Inflammatory macrophage treated with lipopolysaccharide for 4 hours (primary cell): ENCODE measurements at places on chromosomes 11 and 22.

DNA sequence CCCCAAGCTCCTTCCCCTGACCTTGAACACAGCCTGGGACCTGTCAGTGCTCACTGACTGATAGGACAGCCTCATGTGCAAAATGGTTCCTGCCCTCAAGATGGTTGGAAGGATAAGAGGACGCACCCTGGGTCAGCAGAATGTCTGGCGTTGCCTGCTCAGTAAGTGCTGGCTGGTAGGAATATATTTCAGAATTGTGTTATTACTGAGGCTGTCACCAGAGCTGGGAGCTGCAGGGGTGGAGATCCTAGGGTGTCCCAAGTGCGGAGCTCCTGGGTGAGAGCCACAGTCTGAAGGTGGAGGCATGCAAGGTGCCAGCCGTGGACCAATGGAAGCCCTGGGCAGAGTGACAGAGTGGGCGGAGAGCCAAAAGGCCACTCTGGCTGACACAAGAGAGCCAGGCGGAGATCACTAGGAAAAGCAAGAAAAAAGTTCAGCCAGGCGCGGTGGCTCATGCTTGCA, 1.0 kb upstream of the SEC14L4 start:
- no peak for DNase-seq

DNA sequence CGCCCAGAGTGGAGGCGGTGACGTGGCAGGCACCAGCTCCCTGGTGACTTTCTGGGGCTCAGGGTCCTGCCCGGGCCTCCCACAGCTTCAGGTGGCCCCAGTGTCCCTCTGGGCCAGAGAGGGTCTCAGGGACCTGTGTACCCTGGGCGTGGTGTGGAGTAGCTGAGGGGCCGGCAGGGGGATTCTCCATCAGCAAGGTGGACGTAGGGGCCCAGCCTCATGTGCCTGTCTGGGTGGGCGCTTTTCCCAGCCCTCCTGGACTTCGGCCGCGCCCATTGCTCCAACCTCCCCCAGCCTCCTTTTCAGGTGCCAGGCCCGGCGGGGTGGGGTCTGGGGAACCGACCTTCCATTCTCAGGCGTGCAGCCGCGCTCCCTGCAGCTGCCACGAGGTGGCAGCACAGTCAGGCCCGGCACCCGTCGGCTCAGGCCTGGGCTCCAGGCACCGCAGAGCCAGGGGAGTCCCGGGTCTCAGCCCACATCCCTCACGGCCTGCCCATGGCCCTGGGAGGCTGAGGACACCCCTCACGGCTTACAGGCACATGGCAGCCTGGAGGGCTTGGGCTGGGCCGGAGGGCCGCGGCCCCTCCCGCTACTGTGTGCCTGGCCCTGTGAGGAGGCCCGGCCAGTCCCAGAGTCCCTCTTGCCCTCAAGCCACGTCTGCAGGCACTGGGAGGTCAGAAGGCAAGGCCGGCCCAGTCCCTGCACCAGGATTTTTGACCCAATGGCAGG, 19.9 kb upstream of the MUC5B start:
- DNase-seq, result peak; percentile 42

GRCh38 chr11:101390539-101390938, 193.3 kb downstream of the TRPC6 start:
- DNase-seq, result no peak

GRCh38 chr11:31875866-31876560, 64.9 kb upstream of the PAX6 start:
- no peak for DNase-seq

- no peak for DNase-seq
These were observed 20.1 kb upstream of the SPTBN2 start for GRCh38 chr11:66749091-66749490.
